NCI-H1930 (cell line): ENCODE measurements at places on chromosomes 1 and 21.

DNA sequence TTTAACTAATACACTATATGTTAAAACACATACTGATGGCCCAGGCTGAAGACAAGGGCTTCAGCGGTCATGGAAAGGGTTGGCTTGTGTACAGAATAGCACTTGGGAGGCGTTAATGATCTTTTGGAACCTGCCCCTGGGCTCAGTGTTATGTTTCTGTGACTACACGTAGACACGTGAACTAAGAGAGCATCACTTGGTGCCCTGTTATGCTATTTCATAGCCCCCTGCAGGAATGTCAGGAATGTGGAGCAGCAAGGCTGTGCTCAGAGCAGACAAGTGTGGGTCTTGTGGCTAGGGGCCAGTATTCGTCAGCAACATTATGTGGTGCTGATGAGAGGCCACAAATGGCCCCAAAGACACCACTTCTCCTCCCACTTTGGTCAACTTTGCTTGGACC, 132.4 kb downstream of the MAP3K21 start:
- no peak for DNase-seq

- DNase-seq, result no peak
These were observed 8.5 kb upstream of the CD58 start for GRCh38 chr1:116579259-116579875.

- no peak for DNase-seq
These were observed 19.9 kb downstream of the CATSPER4 start for GRCh38 chr1:26210147-26210870.

DNA sequence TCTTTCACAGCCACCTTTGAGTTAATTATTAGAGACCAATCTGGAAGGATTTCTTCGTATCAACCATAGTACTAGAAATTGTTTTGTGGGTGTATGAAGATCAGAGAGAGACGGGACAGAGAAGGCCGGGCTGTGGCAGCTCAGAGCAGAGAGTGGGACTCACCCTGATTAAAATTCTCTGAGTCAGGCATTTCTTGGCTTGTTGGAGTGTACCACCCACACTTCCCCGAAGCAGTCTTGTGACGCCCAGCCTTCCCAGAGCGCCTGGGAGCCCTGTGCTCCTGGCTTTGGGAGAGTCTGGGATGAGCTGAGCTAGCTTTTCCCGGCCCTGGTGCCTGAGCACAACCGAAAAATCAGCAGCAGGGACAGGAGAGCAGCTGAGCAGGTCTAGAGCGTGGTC, 19.4 kb downstream of the PLEKHM2 start:
- no peak for DNase-seq

DNA sequence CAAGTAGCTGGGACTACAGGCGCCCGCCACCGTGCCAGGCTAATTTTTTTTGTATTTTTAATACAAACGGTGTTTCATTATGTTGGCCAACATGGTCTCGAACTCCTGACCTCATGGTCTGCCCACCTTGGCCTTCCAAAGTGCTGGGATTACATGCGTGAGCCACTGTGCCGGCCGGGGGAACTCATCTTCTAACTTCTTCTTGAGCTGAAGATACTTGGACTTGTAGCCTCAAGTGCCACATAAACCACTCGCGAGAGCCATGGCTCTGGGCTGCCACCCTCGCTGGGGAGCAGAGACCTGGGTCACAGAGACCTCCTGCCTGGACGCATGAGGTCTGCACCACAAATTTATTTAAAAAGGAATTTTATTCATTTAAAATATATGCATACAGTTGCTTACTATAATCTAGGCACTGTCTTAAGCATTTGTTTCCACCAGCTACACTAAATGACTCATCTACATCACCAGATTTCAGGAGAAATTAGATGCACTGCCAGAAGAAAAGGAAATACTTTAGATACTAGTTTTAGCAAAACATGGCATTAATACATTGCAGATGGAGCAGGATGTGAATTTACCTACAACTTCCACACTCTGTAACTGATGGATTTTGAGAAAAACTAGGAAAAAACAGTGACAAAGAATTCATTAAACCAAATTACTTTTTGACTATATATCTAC, 29.9 kb upstream of the PUM1 start:
- DNase-seq, result no peak

- no peak for DNase-seq
These were observed 21.6 kb upstream of the ZNF678 start for GRCh38 chr1:227541796-227542152.

DNA sequence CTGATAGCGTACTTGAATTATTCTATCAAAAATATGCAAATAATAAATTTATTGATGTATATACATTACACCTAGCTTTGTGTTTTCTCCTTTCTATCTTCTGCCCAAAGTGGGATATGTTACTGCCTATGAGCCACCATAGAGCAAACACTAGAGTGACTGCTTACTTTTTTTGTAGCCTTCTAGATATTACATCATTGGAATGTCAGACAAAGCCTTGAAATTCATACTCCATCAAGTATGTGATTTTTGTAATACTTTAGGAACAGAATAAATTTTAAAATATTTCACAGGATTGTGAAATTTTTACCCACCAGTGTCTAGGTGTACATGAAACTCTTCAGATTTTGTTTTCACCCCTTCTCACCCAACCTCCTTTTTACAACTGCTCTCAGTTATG, 787.6 kb downstream of the USP25 start:
- DNase-seq, result no peak

DNA sequence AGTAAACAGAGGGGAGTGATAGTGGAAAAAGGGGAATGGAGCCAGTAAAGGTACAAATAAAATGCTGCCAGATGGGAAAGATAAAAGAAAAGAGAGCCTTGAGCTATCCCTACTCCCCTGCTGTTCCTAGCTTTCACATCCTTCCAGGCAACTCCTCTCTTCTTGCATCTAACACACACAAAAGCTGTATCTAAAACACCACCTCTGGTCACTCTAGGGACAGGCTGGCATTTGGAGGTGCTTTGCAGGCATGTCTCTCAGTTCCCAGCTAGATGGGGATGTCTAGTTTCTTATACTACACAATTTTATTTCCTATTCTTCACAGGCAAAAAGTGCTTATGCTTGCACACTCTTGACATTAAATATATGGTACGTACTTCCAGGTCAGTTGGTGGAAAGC, 185.1 kb upstream of the ST6GALNAC5 start:
- DNase-seq, result no peak

- peak; percentile 84 for DNase-seq
These were observed 1.9 kb downstream of the EFNA3 start for GRCh38 chr1:155080312-155081228.

DNA sequence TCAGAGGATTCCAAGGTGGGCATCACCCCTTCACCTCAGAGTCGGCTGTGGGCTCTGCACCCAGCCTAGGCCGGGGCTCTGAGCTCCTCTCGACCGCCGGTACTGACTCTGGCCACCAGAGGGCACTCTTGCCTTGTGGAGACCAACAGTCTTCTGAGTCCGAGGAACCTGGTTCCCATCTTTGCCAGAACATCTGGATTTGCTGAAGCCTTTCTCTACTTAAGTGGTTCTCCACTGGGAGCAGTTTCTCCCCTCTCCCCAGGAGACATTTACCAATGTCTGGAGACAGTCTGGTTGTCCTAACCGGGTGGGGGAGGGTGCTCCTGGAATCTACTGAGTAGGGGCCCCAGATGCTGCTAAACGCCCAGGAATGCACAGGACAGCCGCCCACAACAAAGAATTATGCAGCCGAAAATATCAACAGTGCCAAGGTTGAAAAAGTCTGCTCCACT, 9.4 kb downstream of the ETV3L start:
- DNase-seq, result peak; percentile 75

DNA sequence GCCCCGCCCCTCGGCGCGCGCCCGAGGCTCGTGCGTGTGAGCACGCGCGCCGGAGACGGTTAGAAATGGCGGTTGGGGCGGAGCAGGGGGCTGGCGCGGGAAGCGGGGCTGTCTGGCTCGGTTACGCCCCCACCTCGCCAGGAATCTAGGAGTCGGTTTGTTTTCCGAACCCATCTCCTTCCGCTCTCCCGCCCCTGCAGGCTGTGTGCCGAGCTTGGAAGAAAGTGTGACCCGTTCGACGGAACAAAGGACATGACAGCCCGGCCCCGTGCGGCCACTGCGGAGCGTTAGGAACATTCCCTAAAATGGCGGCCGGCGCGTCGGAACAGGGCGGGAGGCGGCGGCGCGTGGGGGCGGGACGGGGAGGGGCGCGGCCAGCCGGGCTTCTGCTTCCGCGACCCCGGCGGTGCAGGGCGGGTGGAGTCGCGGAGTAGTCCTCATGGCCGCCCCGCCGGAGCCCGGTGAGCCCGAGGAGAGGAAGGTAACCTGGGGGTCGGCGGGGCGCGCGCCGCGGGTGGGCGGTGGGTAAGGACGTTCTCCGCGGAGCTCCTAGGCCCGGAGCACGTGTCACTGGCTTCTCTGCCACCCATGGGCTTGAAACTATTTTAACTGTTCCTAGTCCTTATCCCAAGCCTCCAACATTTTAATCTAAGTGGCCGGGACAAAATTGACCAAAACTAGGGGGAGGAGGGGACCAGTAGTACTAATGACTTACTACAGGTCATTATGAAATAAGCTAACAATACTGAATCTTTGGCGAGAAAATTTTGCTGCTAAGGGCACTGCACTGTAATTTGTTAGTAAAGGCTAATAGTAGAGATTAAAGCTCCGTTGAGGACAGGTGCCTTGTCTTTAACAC, at the start of gene COX20:
Gene COX20 (plus strand): TSS at position 383 of the 859 bp plus-strand sequence. CDS start 57 bp downstream, at position 440.
- DNase-seq, result peak; percentile 96

GRCh38 chr21:40179166-40179565, 311.9 kb downstream of the PCP4 start:
- DNase-seq, result no peak
